ENCODE measurements at places on chromosomes 7 and 10. TPM values are rescaled to one million over a fixed set of nuclear protein-coding genes. Genes with fewer than 3 reads are reported as not detected.

Gene HOXA5
- 8.3 TPM for total RNA-seq

Gene OR2A5
- not detected for total RNA-seq

Gene TACC2
- 6.0 TPM for total RNA-seq

Gene DEPP1
- 392 TPM for total RNA-seq

Gene LRMDA
- total RNA-seq: 13.5 TPM

Gene DGKB
- total RNA-seq: not detected

Gene ADAP1
- total RNA-seq: 4.3 TPM

Gene AMPH
- 0.50 TPM for total RNA-seq

Gene NEURL1
- total RNA-seq: 0.06 TPM

Gene SLIT1
- not detected for total RNA-seq

Gene PRR15
- 0.06 TPM for total RNA-seq

Gene ASIC3
- total RNA-seq: 0.16 TPM

Gene SLC26A5
- under 0.01 TPM for total RNA-seq

Gene RPEL1
- total RNA-seq: not detected

Gene RADIL
- total RNA-seq: 1.3 TPM

Gene ATP6V0A4
- 0.06 TPM for total RNA-seq

Gene KLLN
- 0.16 TPM for total RNA-seq

Gene CYP2C9
- not detected for total RNA-seq

Gene SNCG
- 131 TPM for total RNA-seq

Gene HOGA1
- total RNA-seq: 0.16 TPM

Gene FEZF1
- not detected for total RNA-seq

Gene SAMD9L
- 26.6 TPM for total RNA-seq

Gene TOMM7
- 94.7 TPM for total RNA-seq

Gene ASB10
- not detected for total RNA-seq

Gene AGAP9
- total RNA-seq: 0.16 TPM

Gene TIAL1
- 49.8 TPM for total RNA-seq

Gene TMEM273
- total RNA-seq: 68.0 TPM

Gene SPDYE5
- total RNA-seq: not detected

Gene SPDYE11
- total RNA-seq: not detected

Gene IFIT1
- total RNA-seq: 5.3 TPM

Gene MMP21
- not detected for total RNA-seq

Gene ACHE
- 11.3 TPM for total RNA-seq

Gene GRM3
- total RNA-seq: not detected

Gene SLC13A1
- not detected for total RNA-seq

Gene ADAMTS14
- total RNA-seq: under 0.01 TPM

Gene SSBP1
- 130 TPM for total RNA-seq

Gene ASB13
- total RNA-seq: 7.4 TPM

Gene ASAH2
- total RNA-seq: 0.31 TPM

Gene NKX2-3
- under 0.01 TPM for total RNA-seq

Gene PAX4
- total RNA-seq: not detected

Gene NUPR2
- total RNA-seq: not detected

Gene TFPI2
- total RNA-seq: 81.8 TPM

Gene MICALL2
- total RNA-seq: 26.8 TPM

Gene FBXW4
- 33.2 TPM for total RNA-seq

Gene PLXNA4
- total RNA-seq: 7.9 TPM

Gene MEIG1
- total RNA-seq: not detected

Gene MYO3A
- not detected for total RNA-seq
